ENCODE measurements at places on chromosomes 1 and 21.
A peak's percentile ranks its signal among the peaks of the same experiment; 100 is the strongest.

- no peak for DNase-seq
Observed at GRCh38 chr1:29912425-29912824, 676.1 kb downstream of the PTPRU start.

- no peak for DNase-seq
Observed at GRCh38 chr1:22838965-22839364, 128.3 kb downstream of the EPHB2 start.

DNA sequence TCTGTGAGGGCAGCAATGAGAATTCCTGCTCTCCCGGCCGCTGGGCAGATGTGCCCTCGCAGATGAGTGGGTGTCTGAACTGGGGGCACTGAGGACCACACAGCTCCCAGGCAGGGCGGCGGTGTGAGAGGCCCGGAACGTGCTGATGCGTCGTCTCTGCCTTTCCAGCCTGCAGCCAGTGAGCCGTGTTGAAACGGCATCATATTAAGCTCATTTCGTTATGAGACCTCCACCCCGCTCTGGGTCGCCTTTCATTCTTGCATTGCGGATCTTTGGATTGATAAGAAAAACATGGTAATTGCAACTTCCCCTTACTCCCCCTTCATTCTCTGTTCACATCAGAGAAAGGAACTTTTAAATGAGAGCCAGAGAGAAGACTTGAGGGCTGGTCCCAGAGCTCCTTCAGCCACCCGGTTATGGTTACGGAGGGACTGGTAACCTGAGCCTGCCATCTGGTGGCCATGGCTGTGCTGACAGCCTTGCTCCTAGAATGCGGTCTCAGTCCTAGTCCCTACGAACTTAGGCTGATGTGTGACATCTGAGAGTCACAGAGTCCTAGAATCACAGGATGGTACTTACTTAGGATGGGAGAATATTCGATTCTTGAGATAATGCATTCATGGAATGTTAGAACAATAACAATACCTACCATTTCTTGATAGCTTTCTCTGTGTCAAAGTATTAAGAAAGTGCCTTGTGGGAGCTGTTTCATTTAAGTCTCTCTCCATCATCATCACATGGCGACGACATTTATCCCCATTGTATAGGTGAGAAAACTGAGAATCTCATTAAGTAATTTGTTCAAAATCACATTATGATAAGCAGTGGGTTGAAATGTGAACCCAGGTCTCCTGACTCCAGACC lies 271.0 kb downstream of the TRABD2B start:
- peak; percentile 83 for DNase-seq

DNA sequence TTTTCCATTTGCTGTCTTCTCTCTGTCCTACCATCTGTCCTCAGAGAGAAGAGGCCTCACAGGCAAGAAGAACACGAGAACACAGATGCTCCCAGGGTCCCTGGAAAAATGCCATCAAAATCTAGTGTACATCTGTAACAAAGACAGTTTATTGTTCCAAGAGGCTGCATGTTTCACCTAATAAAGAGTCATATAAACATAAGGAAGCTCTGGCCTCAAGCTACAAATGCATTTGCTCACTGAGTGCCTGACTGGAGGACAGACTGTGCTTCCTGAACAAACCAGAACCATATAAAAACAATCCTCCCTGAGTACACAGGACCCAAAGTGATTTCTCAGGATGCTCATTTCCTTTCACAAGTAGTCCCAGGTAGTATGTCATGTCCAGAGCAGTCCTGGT lies 76.3 kb upstream of the SLC44A3 start:
- DNase-seq: no peak

GRCh38 chr1:206866062-206866461 lies 639 bp downstream of the IL20 start:
- DNase-seq: no peak

GRCh38 chr1:63350320-63350719 lies 17.1 kb upstream of the ALG6 start:
- DNase-seq: no peak

GRCh38 chr1:227343727-227344551 lies 25.6 kb upstream of the CDC42BPA start:
- DNase-seq: no peak

GRCh38 chr1:116380499-116381242 lies 7.6 kb downstream of the ATP1A1 start:
- DNase-seq: no peak

GRCh38 chr1:113185463-113186104 lies 112.6 kb downstream of the LRIG2 start:
- no peak for DNase-seq

Measured in endothelial cell (in vitro differentiated cells).